ENCODE measurements at places on chromosomes 2 and 18.

- no peak for DNase-seq
Observed at GRCh38 chr2:161964160-161964559, 109.9 kb downstream of the DPP4 start.

GRCh38 chr18:52903857-52904256 lies 563.9 kb downstream of the DCC start:
- no peak for DNase-seq

- no peak for DNase-seq
Observed at GRCh38 chr2:191061381-191061980, 47.5 kb upstream of the STAT1 start.

- no peak for DNase-seq
Observed at GRCh38 chr18:63271148-63271547, 48.4 kb downstream of the BCL2 start.

GRCh38 chr2:219912491-219912921 lies 285.1 kb downstream of the SLC4A3 start:
- no peak for DNase-seq

GRCh38 chr2:231423176-231423575 lies 27.7 kb downstream of the B3GNT7 start:
- DNase-seq, result no peak

DNA sequence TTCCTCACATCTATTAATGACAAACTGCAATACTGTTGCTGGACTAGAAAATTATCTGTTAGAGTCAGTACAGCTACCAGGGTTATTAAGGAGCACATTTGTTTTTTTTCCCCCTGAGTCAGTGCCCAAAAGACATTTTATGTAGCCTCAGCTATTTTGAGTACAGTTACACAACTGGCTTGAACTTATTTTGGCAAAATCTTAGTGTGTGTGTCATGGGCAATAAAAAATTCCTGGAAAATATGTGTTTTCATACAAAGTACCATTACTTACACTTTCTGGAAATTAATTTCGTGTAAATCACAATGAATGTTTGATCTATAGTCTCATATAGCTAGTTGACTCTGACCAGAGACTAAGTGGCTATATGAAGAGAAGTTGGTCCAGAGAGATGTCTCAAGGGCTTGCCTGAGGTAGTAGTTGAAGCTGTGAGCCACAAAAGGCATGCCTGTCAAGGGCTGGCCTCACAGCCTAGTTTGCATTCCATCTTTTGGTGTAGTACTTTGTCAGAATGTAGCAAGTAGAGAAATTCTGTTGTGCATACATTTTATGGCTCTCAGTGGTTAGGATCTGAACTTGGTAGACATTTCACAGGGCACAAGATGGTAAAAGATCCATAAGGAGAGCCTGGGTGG lies 283.4 kb downstream of the MTX2 start:
- DNase-seq, result no peak

Measured in stimulated activated CD8-positive, alpha-beta memory T cell treated with anti-CD3 and anti-CD28 coated beads, Interleukin-15, amount 100 ng/mL, for 24 hours (primary cell).